ENCODE measurements at places on chromosomes 12 and 14.

- no peak for DNase-seq
Observed at GRCh38 chr12:93380480-93381121, 2.9 kb downstream of the NUDT4 start.

DNA sequence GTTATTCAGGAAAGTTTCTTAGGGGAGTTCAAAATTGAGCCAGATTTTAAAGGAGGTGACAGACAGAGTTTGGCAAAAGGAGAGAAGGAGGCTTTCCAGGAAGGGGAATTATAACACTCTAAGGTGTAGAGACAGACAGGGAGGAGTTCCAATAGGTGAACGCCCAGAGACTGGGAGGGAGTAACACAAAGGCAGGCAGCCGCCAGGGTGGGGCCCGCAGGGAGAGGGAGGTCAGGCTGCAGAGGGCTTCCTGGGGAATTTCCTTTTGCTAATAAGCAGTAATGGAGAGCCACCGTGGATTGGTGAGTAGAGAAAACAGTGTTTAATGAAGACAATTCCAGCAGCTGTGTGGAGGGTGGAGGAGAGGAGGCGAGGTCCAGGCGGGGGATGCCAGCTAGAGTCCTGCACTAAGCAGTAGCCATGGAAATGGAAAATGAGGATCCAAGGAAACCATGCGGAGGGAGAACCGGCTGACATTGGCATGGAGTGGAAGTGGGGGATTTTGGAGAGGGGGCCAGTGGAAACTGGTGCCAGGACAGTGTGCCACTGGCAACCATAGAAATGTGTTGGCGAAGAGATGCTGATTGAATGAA, 22.2 kb downstream of the GRIN2B start:
- peak; percentile 78 for DNase-seq

DNA sequence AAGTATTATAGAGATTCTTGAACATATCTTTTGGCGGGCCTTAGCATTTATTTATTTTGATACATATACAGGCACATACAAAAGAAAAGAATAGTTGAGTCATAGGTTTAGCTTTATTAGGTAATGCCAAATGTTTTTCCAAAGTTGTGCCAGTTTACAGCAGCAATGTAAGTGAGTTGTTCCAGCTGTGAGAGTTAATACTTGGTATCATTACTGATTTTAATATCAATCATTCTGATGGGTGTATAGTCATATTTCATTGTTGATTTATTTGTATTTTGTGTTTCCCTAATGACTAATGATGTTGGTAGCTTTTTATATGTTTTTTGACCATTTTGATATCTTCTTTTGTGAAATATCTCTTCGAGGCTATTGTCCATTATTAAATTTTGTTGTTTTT, 122.4 kb downstream of the MIPOL1 start:
- DNase-seq = no peak

GRCh38 chr12:93413064-93413463, 28.7 kb downstream of the UBE2N start:
- no peak for DNase-seq

DNA sequence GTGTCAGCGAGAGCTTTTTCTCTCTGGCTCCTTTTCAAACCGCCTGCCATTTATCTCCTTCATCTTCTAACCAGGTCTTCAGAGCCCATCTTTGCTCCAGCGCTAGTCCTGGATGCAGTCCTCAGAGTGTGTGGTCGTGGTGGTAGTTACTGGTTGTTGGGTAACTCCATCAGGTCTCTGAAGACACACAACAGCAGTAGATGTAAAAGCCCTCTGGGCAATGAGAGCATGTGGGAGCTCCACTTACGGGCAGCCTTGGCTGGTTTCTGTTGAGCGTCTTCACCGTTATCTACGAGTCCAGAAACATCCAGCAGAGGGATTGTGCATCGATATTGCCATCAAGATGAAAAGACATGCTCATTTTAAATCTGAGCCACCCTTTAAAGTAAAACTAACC, 61.2 kb downstream of the FBXL14 start:
- no peak for DNase-seq

DNA sequence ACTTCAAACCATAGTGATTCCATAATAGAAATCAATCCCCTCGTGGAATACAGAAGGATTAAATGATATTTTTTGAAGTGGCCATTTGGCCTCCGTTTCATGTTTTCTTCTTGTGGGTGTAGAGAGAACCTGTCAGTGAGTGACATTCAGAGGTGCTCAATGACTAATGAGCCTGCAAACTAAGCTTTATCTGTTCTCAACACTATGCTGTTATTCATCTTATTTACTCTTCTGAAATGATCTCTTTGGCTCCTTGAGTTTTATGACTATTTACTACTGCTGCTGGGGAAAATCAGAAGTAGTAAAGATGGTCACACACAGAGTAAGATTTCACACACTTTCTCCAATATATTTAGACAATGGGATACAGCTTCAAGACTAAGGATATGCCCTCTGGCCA, 30.4 kb downstream of the ATP2B1 start:
- DNase-seq = no peak

GRCh38 chr12:57740656-57741412, 2.3 kb upstream of the AGAP2 start:
- no peak for DNase-seq

DNA sequence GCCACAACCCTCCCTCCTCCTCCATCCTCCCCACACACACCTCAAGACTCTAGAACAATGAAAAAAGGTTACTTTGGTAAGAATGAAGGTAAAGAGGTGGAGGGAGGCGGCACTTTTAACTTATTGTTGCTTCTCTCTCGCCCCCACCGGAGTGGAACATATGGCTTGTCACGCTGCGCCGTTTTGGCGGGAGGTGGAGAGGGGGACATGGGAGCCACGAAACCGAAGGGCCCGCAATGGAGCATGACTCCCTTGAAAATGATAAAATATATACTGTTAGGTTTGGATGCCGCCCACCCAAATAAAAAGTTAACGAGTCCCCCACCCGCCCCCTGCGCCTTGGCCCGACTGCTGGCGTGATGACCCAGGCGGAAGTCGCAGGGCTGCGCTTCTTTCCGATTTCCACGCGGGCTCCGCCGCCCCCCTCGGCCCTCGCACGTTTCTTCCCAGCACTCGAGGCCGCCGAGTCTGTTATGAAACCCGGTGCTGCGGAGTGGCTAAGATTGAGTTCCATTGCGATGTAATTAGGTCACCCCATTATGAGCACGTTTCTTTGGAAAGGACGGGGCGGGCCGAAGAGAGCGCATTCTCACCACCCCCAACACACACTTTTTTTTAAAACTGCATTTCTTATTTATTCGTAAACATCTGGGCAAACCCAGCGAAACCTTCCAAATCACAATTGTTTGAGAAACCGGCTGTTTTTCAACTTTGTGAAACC, 1.4 kb upstream of the ZFP36L1 start:
- peak; percentile 79 for DNase-seq

GRCh38 chr12:31682136-31682962, 22.9 kb downstream of the ETFBKMT start:
- DNase-seq = peak; percentile 71

- no peak for DNase-seq
Observed at GRCh38 chr14:97524589-97525319, 727.6 kb downstream of the VRK1 start.

GRCh38 chr12:110627500-110628195, 13.7 kb downstream of the TCTN1 start:
- DNase-seq = no peak

DNA sequence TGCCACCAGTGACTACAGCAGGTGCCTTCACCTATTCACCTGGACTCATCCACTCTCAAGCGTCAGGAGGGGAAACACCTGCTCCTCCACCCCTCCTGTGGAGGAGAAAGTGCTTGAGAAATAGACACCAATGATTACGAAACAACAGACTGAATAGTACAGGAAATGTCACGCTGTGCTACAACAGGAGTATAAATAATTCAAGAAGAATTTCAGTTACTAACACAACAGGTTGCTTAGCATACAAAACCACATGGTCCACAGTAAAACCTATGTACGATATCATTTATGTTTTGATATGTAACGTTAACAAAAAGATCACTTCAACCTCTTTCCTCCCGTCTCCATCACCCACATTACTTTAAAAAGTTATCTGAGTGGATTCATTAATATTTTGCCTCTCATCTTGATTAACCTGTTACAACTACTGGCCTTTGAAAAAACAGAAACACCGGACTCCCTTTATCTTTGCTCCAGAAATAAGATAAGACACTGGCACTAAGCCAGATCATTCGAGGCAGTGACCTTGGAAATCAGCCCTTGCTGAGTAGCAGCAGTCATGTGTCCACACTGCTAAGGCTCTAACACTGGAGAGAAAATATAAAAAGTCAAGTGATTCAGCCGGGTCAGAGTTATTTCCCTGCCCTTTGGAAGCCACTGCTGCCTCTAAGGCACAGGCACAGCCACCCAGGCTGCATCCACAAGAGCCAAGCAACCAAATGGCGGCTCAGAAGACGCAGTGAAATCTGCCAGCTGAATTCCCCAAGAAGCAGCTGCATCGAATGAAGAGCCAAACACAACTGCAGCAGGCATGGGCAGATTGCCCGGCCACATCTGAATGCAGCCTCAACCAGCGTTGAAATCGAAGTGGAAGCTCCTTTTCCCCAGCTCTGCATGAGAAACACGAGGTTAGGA, 40.9 kb downstream of the NT5DC3 start:
- peak; percentile 60 for DNase-seq

DNA sequence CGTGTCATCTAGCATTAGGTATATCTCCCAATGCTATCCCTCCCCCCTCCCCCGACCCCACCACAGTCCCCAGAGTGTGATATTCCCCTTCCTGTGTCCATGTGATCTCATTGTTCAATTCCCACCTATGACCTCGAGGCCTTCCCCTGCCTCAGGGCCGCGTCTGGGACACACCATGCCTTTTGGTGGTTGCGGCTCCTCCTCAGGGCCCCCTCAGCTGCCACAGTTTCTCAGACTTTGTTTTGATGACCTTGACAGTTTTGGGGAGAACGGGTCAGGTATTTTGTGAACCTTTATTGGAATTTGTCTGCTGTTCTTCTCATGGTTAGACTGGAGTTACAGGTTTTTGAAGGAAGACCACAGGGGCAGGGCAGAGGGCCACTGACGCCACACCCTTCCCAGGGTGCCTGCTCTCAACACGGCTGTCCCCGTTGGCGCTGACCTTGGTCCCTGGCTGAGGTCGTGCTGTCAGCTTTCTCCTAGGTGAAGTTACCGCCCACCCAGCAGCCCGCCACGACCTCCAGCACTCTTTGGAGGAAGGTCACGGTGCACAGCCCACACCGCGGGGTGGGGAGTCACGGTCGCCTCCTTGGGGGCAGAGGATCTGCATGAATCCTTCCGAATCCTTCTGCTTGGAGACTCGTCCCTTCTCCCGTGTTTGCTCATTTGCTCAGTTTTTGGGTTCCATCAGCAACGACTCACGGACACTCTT, 130.5 kb downstream of the KIF26A start:
- DNase-seq = peak; percentile 16

- no peak for DNase-seq
Observed at GRCh38 chr12:131108177-131108955, 154.7 kb downstream of the ADGRD1 start.

- peak; percentile 41 for DNase-seq
Observed at GRCh38 chr12:402029-402389, 565 bp downstream of the CCDC77 start.

GRCh38 chr12:95774311-95775045, 16.1 kb downstream of the NTN4 start:
- no peak for DNase-seq

DNA sequence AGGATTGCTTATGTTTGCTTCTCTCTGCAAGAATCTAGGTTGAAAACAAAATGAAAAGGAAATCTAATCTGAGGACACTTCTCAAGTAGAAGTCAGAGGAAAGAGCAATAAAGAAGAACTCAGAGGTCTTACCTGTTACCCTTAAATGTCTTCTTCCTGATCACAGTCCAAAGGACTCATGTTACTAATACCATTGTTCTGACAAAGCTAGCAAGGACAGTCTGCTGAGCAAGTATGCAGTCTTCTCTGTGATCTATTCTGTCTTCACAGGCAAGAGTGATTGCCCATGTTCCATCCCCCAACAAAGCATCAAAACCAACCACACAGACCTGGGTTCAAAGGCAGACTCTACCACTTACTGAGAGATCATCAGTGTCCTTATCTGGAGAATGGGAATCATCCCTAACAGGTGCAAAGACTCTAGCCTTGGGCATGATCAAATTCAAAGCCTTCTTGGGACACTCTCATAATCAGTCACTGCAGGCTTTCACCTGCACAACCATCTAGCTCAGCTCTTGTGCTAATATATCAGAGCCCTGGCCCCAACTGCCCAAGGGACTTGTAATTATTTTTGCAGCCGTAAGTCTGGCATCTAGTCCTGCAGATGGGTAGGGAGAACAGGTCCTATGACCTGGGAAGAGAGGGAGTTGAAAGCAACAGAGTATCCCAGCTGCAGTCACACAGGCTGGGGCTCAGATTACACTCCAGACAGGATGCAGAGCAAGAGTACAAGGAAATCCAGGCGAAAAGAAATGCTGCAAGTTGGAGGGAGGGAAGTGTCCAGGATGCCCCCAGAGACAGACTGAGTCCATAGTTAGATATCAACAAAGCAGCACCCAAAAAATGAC, 97.9 kb upstream of the NUDT4 start:
- no peak for DNase-seq

- DNase-seq = no peak
Observed at GRCh38 chr12:57737467-57738460, 778 bp downstream of the AGAP2 start.

All from colonic mucosa (tissue), 4 donors.